ENCODE measurements at places on chromosomes 2 and 18.

- DNase-seq, result no peak
These were observed 215.2 kb upstream of the CRIM1 start for GRCh38 chr2:36140391-36140790.

- DNase-seq, result peak; percentile 54
These were observed 8.8 kb upstream of the PRSS56 start for GRCh38 chr2:232511336-232511890.

DNA sequence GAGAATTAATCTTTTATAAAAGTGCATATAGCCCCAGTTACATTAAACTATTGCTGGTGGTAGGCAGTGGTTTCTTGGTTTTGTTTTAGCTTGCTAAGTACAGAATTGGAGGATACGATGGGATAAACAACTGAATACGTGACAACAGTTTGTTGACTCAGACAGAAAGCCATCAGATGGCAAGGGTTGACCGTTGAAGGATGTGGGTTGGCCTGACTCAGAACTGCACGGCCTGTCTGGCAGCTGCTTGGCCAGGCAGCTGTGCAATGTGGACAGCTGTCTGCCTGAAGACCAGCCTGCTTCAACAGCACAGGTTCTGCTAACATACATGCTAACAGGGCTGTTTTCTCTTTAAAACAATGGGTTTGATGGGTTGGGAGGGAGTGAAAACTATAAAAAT, 46.6 kb downstream of the PRKRA start:
- peak; percentile 29 for DNase-seq

GRCh38 chr2:26035090-26035743, 1.3 kb downstream of the RAB10 start:
- peak; percentile 3 for DNase-seq

DNA sequence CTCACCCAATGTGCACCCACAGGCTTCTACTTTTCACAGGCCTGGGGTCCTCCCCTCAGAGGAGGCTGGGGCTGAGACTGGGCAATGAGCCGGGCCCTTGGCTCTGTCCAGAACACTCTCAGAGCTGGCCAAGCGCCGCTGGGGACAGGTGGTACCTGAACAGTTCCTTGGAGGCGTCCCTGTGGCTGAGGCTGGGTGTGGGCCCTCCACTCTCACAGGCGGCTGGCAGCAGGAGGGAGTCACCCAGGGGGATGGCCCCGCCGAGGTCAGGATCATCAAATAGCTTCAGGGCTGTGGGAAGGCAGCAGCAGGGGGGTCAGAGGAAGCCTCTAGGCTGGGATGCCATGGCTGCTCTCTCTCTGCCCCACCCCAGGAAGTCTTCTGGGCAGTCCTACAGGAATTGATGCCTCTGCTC, 27.1 kb downstream of the HS1BP3 start:
- DNase-seq, result no peak

- no peak for DNase-seq
These were observed 96.8 kb downstream of the POLE4 start for GRCh38 chr2:75055142-75055819.

- no peak for DNase-seq
These were observed 291.0 kb upstream of the ACVR2A start for GRCh38 chr2:147553775-147554271.

GRCh38 chr2:66574701-66575624, 140.0 kb downstream of the MEIS1 start:
- peak; percentile 74 for DNase-seq

- no peak for DNase-seq
These were observed 243.2 kb upstream of the HDAC4 start for GRCh38 chr2:239644011-239644410.

GRCh38 chr18:56959120-56959519, 187.8 kb upstream of the BOD1L2 start:
- DNase-seq, result no peak

GRCh38 chr18:59730896-59731295, 33.7 kb upstream of the CCBE1 start:
- no peak for DNase-seq

- DNase-seq, result no peak
These were observed 292.1 kb upstream of the KLHL29 start for GRCh38 chr2:23092831-23093230.

GRCh38 chr2:105297216-105297615, 32.3 kb downstream of the TGFBRAP1 start:
- DNase-seq, result no peak

- DNase-seq, result no peak
These were observed 28.5 kb downstream of the TMEM18 start for GRCh38 chr2:648476-649424.

GRCh38 chr2:49241991-49242390, 87.7 kb upstream of the FSHR start:
- no peak for DNase-seq

DNA sequence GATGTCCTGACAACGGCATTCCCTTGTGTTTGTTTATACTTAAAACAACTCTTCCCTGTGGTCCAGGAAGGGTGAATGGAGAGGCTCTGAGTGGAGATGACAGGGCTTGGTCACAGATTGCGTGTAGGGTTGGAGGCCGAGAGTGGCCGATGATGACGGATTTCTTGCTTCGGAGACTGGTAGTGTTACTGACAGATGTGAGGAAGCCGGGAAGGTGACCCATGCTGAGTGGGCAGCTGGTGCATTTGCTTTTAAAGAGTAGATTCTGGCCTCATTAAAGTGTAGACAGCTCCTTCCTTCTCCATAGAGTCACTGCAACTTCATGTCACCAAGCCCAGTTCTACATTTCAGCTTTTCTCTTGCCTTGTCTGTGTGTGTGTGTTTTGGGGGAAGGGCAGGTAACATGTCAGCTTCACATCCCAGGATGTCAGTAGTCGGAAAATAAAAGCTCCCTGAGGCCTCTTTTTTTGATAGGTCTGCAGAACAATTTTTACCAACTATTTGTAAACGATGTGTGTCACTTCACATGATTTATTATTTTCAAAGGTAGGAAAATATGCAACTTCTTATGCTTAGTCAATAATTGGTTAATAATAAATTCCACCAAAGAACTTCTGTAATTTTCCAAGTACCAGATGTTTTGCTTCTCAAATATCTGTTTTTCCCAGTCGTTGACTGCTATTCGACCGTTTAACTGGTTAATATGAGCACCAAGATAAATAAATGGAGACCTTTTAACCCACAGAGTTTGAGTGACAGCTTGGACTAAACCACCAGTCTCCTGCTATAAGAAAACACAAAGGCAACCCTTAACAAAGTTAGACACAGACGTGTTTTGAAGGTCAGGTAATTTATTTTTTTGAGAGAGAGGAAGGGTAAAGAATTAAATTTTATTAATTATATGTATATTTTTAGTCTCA, 436.9 kb downstream of the SLC4A3 start:
- DNase-seq, result no peak

- no peak for DNase-seq
These were observed 9.0 kb downstream of the LRRTM4 start for GRCh38 chr2:77513191-77513590.

- DNase-seq, result peak; percentile 72
These were observed 3.8 kb downstream of the DLX2 start for GRCh38 chr2:172098650-172099471.

DNA sequence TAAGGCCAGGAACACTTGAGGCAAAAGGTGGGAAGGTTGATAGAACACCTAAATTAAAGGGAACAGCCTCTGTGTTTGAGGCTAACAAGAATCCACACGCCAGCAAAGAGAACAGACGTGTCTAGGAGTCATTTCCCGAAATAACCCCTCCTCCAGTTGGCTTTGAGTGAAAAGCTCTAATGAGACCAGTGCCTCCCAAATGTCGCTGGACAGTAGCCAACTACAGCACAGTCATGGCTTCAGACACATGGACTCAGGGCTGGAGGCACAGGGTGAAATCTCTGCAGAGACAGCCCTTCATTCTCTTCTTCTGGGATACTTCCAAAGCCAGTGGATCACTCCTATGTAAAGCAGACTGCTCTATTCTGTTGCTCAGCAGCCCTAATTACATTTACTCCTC, 49.6 kb downstream of the SOWAHC start:
- peak; percentile 18 for DNase-seq

All from COR-L47 (cell line).